CD8-positive, alpha-beta T cell (primary cell): ENCODE measurements at places on chromosomes 13 and 19.

DNA sequence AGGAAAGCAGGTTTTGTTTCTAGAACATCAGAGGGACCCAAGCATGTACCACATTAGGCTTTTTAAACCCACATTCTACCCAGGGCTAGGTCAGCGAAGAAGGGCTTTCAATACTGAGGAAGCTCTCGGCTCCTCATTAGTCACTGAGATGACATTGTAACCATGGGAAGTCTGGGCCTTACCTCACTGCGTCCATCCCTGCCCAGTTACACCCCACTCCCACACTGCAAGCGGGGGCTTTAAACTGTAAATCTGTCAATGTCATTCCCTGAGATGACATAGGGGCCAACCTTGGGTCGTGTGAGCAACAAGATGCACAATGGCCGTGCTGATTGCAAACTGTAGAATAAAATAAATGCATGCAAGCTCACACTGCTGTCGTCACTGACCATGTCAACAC is 21.7 kb upstream of the TFDP1 start:
- DNase-seq = no peak

GRCh38 chr13:66723576-66723975 is 506.6 kb downstream of the PCDH9 start:
- DNase-seq = no peak

- no peak for DNase-seq
Observed at GRCh38 chr19:13557756-13558398, 51.6 kb upstream of the CACNA1A start.

DNA sequence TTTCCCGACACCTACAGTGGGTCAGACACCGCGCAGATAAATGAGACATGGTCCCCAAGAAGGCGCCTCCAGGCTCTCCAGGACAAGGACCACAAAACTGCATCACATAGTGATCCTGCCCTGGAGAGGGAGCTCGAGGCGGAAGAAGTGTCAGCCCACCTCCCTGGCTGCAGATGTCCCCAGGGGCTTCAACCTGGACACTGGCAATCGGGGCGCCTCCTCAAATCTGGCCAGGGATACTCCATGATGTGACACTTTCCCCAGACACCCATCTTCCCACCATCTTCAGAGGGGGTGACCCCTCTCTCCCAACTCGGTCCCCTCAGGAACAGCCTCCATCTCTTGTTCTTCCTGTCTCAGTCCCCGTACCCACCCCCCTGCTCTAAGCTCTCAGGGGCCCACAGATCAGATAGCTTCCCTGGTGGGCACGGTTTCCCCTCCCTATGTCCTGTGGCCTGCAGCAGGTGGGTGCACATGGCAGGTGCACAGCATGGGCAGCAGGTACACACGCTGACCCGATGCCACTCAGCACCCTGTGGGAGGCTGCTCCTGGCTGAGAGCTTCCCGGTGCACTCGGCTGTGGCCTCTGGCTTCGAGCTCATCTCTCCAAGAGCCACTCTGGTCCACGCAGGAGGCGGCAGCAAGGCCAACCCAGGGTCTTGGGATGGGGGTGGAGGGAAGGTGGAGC is 61.2 kb downstream of the PEPD start:
- no peak for DNase-seq

DNA sequence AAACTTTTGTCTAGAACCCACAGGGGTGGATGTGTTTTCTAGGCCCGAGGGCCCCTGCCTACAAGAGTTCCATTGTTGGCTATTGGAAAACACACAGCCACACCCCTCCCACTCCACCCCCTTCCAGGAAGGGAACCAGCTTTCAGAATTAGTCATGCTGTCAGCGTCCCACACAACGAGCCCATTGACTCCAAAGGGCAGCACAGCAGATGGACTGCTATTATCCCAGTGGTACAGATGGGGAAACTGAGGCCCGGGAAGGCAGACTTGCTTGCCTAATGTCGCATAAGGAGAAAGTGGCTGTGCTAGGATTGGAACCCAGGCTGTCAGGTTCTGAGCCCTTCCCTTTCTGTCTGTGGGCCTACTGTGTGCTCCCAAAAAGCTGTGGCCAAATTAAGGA is 8.1 kb upstream of the FXYD3 start:
- DNase-seq = no peak

GRCh38 chr13:100543872-100544602 is 44.6 kb downstream of the GGACT start:
- DNase-seq = no peak

DNA sequence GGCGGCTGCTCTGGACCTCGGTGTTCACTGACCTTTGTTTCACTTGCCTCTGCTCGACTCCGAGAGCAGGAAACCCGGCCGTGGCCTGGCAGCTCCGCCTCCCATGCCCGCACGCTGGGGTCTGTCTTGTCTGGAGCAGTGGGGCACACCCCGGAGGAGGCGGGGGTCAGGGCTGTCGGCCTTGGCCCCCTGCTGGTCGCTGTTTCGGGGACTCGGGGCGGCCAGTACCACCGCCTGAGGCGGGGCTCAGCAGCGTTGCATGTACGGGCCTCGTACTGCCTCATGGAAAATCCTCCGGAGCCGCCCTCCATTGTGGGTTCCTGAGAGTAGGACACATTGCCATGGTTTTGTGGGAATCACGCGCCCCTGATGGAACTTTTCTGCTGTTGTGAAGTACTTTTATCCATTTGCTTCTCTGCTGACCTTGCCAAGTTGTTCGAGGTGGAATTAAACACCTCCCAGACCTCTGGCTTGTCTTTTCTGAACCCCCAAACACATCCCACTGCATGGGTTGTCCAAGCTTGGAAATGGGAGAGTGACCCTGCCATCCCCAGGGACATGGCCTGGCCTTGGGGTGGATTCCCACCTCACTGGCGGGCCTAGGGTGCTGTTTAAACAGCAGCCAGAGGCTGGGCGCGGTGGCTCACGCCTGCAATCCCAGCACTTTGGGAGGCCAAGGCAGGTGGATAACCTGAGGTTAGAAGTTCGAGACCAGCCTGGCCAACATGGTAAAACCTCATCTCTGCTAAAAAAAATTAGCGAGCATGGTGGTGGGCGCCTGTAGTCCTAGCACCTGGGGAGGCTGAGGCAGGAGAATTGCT is 5.5 kb upstream of the NDUFS7 start:
- DNase-seq = no peak

- no peak for DNase-seq
Observed at GRCh38 chr13:100881291-100881864, 206.8 kb upstream of the TMTC4 start.
